SHP77 (cell line): ENCODE measurements at places on chromosomes 12 and 14.

DNA sequence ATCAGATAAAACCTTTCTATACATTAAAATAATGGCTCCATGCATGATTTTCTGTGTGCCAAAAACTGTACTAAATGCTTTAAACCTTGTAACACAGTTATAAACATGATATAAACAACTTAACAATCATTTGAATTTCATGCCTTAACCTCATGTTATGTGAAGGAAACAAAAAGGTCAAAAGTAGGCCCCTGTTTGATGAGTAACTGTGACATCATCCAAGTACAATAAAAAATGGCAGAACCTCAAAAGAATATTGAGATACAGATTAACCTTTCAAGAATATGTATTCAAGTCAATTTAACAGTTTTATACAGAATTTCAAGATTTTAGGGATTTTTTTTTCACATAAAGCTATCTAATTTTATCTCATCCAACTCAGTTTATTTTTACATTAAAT is 310.7 kb upstream of the DCN start:
- no peak for DNase-seq

DNA sequence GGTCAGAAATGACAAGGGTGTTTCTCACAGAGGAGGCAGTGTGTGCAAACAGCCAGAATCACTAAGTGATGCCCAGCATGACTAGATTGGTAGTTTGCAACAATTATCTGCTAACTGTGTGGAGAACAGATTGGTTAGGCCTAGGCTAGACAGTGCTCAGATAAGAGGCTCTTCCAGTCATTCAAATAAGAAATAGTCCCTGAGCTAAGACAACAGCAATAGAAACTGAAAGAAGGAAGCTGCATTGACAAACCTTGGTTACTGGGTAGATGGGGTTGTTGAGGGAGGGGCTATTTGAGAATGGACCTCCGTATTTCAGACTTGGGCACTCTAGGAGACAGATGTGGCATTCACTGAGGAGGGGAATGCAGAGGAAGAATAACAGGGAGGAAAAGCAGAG is 255.0 kb upstream of the NPAS3 start:
- no peak for DNase-seq

DNA sequence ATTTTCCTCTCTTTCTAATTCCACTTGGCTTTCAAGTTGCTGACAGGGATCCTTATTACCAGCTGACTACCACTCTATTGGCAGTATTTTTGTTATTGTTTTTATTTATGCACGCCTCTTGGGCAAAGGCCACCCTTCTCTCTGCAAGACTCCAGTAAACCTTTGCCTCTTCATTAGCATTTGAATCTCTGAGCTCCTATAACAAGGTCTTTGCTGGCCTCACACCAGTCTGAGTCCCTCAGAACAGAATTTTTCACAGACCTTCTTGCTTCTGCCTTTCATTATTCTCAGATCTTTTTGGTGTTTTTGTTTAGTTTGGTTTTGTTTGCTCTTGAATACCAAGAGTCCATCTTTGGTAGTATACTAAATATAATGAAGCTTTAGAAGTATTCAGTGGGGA is 145.9 kb downstream of the PDZRN4 start:
- no peak for DNase-seq

- DNase-seq, result peak; percentile 3
Observed at GRCh38 chr14:80538633-80539375, 327.5 kb upstream of the DIO2 start.

GRCh38 chr12:47801904-47802246 is 17.8 kb downstream of the HDAC7 start:
- DNase-seq, result no peak

DNA sequence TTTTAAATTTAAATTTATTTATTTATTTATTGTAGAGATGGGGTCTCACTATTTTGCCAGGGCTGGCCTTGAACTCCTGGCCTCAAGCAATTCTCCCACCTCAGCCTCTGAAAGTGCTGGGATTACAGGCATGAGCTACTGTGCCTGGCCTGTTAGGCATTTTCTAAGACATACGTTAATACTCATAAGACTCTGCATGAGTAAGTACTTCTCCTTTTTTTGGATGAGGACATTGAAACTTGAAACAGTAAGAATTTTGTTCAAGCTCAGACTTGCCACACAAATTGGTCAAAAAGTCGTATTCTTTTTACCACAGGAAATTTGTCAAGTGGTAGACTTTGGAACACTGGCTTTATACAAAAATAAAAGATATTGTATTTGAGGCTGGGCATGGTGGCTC is 187.4 kb upstream of the RASSF8 start:
- DNase-seq, result no peak
